ENCODE measurements at places on chromosomes 6 and 20. TPM values are rescaled to one million over a fixed set of nuclear protein-coding genes. Genes with fewer than 3 reads are reported as not detected.

The RFX6 gene
- total RNA-seq = not detected

The SLCO4A1 gene
- 8.4 TPM for total RNA-seq

The POPDC3 gene
- total RNA-seq = 26.4 TPM

The LSM14B gene
- 27.2 TPM for total RNA-seq

The FOXF2 gene
- total RNA-seq = 24.4 TPM

The ADAM33 gene
- total RNA-seq = 0.03 TPM

The OPRM1 gene
- total RNA-seq = not detected

The NKX2-2 gene
- not detected for total RNA-seq

The BAG2 gene
- total RNA-seq = 8.5 TPM

The SCUBE3 gene
- total RNA-seq = 0.03 TPM

The RHAG gene
- total RNA-seq = 0.07 TPM

The FOXQ1 gene
- total RNA-seq = 2.5 TPM

The IPCEF1 gene
- 0.16 TPM for total RNA-seq

Measured in A549 treated with CORT108297 at 1 μM for 4 hours (cell line).